ENCODE measurements at places on chromosomes 4 and X.

DNA sequence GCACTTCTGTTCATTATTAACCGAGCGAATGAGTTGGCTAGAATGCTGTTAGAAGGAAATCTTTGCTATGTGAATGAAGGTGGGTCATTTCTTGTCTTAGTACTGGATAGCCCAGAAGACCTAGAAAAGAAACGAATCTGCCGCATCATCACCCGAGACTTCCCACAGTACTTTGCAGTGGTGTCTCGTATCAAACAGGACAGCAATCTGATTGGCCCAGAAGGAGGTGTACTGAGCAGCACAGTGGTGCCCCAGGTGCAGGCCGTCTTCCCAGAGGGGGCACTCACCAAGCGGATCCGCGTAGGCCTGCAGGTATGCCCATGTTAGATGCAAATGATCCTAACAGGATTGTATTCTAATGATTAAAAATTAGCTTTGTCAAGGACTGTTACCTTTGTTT, 286.3 kb downstream of the ANK2 start:
- DNase-seq = no peak

- no peak for DNase-seq
Measured at GRCh38 chr4:126265888-126266287, 951.1 kb downstream of the FAT4 start.

DNA sequence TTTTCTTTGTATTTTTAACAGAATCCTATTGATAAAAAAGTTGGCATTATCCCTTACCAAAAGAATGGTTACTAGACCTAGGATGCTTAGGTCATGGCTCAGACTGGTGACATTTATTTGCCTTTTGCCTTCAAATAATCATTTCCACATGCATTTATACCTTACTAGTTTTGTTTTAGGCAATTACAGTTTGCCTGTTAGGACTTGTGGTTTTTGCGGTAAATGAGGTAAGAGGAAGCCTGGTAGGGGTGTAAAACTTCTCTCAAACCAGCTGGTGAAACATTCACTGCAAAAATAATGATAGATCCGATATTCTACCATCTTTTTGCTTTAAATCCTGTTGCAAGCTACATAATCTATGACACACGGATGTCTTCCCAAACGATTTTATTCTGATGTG, 12.1 kb downstream of the LAMP2 start:
- DNase-seq = no peak

GRCh38 chrX:129647418-129648410, 7.0 kb downstream of the APLN start:
- DNase-seq = no peak

- no peak for DNase-seq
Measured at GRCh38 chr4:189069772-189070171, 870.9 kb upstream of the FRG1 start.

GRCh38 chr4:148025981-148026380, 294.1 kb downstream of the ARHGAP10 start:
- DNase-seq = no peak

GRCh38 chr4:121353213-121353612, 27.6 kb downstream of the QRFPR start:
- DNase-seq = no peak

DNA sequence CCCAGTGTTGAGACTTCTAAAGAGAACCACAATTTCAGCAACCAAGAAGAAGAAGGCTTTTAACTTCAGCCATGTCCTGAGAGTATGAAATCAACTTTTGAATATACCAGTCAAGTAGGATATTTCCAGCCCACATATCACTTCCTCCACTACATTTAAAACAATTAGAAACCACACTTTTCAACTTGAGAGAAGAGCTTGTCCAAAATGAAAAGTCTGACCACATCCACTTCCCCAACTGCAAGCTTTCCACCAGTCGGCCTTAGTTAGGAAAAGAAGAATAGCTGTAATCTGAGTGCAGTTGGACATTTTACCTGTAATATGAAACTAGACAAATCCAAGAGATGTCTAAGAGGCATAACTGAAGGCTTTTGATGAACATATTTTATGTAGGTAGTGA, 101.9 kb upstream of the SLC7A11 start:
- DNase-seq = no peak

GRCh38 chr4:129821073-129821472, 725.1 kb downstream of the C4orf33 start:
- DNase-seq = no peak

GRCh38 chr4:71300964-71301363, 37.9 kb upstream of the SLC4A4 start:
- no peak for DNase-seq

- DNase-seq = no peak
Measured at GRCh38 chr4:4791299-4792111, 68.0 kb upstream of the MSX1 start.

- no peak for DNase-seq
Measured at GRCh38 chr4:76905521-76905920, 7.6 kb upstream of the SOWAHB start.

- DNase-seq = no peak
Measured at GRCh38 chrX:137172317-137172948, 138.6 kb upstream of the GPR101 start.

Measured in activated naive CD8-positive, alpha-beta T cell treated with anti-CD3 and anti-CD28 coated beads, Interleukin-2, amount 50 U/mL, for 24 hours (primary cell).